Right atrium auricular region (tissue), 2 donors: ENCODE measurements at places on chromosomes 6 and 20. TPM values are rescaled to one million over a fixed set of nuclear protein-coding genes. Genes with fewer than 3 reads are reported as not detected.

GRCh38 chr6:27866357-27867050 is 45.7 kb downstream of the OR2B2 start:
- no peak for DNase-seq

Gene C6orf141
- total RNA-seq: not detected

Gene TCF21
- 16.5 TPM for total RNA-seq

Gene KCNK16
- total RNA-seq: not detected

- no peak for DNase-seq
Observed at GRCh38 chr6:133648581-133648980, 240.3 kb upstream of the TCF21 start.
